ENCODE measurements at places on chromosomes 7 and 10.

- no peak for DNase-seq
Measured at GRCh38 chr10:1630304-1630703, 107.0 kb downstream of the ADARB2 start.

DNA sequence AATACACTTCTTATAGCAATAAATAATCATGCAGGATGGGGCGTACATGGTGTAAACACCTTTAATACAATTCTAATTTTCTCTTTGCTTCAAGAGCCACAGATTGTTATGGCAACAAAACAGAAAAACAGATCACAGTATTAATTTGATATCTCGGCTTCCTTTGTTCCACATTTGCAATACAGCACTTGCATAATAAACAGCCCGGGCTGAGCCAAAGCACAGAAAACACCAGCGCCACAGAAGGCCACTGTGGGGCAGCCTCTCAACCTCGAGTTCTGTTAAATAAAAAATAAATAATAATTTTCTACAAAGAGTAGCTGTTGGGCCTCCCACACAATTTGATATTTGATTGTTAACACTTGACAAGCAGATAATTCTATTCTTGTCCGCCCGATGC is 255.9 kb downstream of the USP6NL start:
- DNase-seq = no peak

DNA sequence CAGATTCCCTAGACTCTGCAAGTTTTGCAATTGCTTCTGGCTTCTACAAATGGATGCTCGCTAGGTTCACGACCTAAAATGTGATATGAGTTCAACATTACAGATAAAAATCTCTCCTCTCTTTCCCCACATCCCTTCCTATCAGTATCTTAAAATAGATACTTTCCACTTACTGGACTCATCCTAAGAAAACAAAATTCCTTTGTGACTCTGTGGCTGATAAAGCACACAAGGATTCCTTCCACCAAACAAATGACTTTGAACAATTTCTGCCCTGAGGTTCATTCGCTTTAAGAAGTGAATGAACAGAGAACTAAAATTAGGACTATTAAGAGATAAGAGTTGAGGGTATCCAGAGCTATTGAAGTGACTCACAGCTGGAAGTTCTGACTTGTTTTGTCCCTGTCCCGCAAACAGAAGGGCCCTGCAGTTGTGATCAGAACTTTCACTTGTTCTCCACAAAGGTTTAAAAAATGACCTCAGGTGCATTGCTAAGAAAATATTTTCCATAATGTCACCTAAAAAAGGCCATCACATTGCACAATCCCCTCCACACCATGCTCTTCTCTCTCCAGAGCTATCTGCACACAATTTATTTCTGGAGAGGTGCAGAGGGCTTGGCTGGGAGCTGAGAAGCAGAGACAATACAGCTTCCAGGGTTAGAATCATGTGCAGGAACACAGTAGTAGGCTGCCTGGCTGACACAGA is 96.1 kb downstream of the PIP4K2A start:
- no peak for DNase-seq

DNA sequence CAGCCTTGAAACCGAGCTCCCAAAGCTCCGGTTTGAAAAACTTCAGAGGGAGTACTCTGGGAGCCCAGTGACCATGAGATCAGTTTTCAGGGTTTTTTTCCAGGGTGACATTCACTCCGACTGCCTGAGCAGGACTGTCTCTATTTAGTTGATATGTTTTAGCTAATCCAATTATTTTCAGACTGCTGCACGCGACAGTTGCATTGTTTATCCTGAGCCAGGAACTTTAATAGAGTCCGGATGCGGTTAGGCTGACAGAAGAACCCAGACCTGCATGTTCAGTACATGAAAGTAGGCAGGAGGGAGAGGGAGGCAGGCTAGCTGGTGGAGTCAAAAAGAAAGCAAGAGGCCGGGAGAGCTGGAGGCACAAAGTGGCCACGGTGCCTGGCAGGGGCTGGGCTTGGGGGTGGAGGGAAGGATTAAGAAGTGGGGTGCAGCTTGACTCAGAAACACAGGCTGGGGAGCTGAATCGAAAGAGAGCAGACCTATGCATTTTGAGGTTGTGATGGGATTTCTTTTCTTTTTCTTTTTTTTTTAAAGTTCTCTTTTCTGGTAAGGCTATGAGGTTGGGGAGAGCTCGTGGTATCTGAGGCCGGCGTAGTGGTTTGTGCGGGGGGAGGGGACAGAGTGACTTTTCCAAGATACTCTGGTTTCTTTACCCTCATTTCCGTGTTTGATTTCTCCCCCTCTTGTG is 5.7 kb downstream of the GATA3 start:
- no peak for DNase-seq
